ENCODE measurements at places on chromosomes 12 and 14.

GRCh38 chr12:10557329-10557728 is 51.6 kb downstream of the EIF2S3B start:
- DNase-seq = no peak

DNA sequence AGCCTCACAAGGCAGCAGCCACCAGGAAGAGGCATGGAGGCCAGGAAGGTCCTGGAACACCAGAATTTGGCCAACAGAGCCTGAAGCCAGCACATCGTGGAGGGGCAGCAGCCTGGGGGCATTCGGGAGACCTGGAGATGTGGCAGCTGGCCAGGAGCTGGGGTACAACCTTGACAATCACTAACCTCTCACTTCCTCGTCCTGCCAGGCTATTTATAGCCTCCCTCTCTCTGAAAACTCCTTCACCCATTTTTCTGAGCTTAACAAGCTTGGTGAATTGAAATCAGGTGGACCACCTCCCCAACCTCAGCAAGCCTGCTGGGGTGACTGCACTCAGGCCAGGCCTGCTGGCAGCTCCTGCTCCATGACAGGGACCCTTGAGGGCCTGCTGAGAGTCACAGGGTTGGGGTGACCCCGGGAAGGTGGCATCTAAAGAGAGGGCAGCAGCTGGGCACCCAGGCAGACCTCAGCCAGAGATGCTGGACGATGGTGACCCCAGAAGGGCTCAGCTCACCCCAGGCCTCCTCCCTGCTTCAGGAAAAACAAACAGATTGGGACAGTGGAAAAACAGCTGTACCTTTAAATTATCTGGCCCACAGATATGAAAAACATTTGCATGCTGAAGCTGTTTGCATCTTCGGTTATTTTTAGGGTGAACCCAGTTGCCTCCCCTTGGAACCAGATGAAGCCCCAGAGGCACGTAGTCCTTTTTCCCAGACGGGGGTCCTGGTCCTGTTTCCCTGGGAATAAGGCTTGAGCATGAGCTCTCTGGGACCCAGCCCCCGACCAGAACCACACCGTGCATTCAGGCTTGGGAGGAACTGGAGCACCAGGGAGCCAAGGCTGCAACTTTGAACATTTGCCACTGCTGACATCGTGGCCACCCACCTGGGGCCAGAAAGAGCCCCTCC is 67.0 kb downstream of the PITPNM2 start:
- no peak for DNase-seq

GRCh38 chr12:93684716-93685115 is 7.5 kb downstream of the CRADD start:
- no peak for DNase-seq

- DNase-seq = no peak
Observed at GRCh38 chr12:12721814-12722434, 4.8 kb downstream of the CDKN1B start.
